ENCODE measurements at places on chromosomes 7 and 10.

GRCh38 chr7:141097430-141097829 lies 23.6 kb downstream of the TMEM178B start:
- no peak for DNase-seq

- no peak for DNase-seq
Observed at GRCh38 chr10:122197611-122198222, 73.4 kb upstream of the BTBD16 start.

GRCh38 chr7:76260171-76260703 lies 42.2 kb upstream of the HSPB1 start:
- no peak for DNase-seq

GRCh38 chr10:63110940-63111339 lies 22.2 kb upstream of the NRBF2 start:
- no peak for DNase-seq

- no peak for DNase-seq
Observed at GRCh38 chr10:48835781-48836180, 103.9 kb downstream of the LRRC18 start.

DNA sequence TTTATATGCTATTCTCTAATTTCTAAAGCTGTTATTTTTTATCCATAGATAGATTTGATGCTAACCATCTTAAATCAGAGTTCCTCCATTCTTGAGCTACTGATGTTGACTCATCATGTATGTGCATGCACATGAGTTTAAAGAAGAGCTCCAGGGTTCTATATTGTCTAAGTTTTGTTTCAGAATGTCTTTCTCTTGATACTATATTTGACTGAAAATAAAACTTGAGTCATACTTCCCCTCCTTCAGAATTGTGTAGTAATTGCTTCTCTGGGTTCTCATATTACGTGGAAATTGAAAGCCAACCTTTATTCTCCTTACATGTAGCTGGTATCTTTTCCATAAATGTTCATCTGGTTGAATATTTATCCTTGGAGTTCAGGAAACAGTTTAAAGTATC lies 89.4 kb downstream of the LRRTM3 start:
- DNase-seq: no peak

- no peak for DNase-seq
Observed at GRCh38 chr10:513393-513792, 176.1 kb downstream of the DIP2C start.

- no peak for DNase-seq
Observed at GRCh38 chr10:79318369-79318768, 28.9 kb upstream of the PPIF start.

- DNase-seq: no peak
Observed at GRCh38 chr7:132249256-132249971, 326.9 kb downstream of the PLXNA4 start.

DNA sequence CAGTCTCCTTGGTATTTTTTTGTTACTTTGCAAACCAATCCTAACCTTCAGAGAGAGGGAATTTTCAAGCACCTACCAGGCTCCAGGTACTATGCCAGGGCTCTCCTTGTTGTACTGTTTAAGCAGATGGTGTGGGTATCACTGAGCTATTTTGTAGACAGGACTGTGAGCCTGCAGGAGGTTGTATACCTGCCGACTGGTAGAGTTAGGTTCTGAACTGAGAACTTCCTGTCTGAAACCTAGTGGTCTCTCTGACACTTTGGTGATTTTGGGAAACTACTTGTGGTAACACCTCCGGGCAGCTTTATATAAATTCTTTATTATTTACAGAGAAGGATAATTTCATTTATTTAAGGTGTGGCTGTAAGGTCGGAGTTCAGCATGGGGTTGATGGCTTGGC lies 4.6 kb downstream of the ZNF853 start:
- DNase-seq: no peak

- DNase-seq: no peak
Observed at GRCh38 chr10:124626759-124627380, 117.3 kb downstream of the FAM53B start.

DNA sequence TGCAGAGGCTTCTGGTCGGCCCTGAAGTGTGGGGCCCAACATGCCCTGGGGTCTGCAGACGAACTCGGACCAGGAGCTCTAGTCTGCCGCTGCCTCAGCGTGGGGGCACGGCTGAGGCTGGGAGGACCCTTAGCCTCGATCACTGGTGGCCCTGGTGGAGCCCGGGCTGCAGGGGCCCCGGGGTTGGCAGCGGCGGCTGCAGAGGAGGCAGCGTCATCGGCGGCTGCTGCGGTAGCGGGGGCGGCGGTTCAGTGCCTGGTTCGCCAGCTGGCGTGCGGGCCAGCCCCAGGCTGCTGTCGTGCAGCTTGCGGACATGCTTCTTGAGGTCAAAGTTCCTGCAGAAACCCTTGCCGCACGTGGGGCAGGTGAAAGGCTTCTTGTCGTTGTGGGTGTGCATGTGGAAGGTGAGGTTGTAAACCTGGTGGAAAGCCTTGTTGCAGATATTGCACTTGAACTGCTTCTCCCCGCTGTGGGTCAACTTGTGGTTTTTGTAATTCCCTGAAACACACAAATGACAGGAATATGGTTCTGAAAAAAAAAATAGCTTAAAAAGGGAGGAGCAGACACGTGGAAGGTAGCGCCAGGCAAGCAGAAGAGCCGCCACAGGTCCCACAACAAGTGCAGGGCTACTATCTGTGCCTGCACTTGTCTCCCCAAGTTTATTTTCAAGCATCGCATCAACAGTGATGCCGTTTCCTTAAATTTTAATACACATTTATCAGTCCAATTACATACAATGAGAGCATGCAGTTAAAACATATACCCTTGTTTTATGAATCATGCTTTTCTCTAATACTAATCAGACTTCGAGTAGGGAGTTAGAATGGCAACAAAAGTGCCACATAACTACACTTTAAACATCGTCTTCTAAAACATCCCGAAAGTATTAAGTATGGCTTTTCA lies 2.4 kb downstream of the FEZF1 start:
- DNase-seq: no peak

GRCh38 chr10:75220274-75220673 lies 9.7 kb downstream of the VDAC2 start:
- DNase-seq: no peak

DNA sequence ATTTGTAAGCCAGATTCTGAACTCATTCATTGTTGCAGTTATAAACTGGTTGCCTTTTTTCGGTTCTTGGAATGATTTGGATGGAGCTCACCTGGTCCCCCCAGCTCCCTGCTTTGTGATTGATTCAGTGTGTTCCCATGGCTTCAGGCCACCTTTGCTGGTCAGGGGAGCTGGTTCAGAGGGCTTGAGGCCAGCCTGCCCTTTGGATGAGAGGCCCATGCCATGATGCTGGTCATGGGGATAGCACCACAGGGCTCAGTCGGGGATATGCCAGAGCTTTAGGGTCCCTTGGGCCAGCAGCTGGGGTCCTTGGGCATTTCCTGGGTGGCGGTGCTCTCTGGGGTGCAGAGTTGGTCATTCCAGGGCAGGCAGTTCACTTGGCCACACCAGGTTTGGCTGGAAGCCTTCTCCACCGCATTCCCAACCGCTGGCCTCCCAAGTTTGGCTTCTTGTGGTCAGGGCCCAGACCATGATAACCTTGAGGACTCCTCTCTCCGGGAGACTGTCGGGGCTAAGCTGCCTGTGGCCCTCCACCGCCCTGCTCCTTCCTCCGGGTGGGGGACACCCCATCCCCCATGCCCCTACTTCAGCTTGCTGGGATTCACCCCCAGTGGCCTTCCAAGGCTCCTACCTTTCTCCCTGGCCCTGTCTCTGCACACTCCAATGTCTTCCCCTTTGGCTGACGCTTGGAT lies 65.1 kb downstream of the MGMT start:
- no peak for DNase-seq

Data from central memory CD8-positive, alpha-beta T cell (primary cell).